T-cell (primary cell): ENCODE measurements at places on chromosomes 3 and 15. TPM values are rescaled to one million over a fixed set of nuclear protein-coding genes. Genes with fewer than 3 reads are reported as not detected.

GRCh38 chr15:42152921-42153698 is 3.3 kb downstream of the PLA2G4F start:
- no peak for DNase-seq

Gene CLSTN2
- under 0.01 TPM for total RNA-seq

- no peak for DNase-seq
These were observed 187.9 kb upstream of the ATP10A start for GRCh38 chr15:26050984-26051383.

Gene DAZL
- total RNA-seq: not detected

DNA sequence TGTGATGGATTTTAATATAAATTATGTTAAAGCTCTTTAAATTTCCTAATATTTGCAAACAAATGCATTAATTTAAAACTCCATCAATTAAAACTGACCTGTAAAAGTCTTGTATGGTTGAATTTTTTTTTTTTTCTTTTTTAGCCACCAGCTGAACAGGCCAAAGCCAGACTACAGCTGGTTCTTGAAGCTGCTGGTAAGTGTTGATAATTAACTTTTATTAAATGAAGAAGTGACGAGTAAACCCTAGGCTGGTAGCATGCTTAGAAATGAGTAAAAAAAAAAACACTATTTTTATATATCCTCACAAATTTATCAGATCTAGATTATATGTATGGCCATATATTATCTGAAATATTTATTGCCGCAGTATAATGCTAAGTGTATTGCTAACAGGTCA is 216.3 kb upstream of the MLF1 start:
- DNase-seq: no peak

DNA sequence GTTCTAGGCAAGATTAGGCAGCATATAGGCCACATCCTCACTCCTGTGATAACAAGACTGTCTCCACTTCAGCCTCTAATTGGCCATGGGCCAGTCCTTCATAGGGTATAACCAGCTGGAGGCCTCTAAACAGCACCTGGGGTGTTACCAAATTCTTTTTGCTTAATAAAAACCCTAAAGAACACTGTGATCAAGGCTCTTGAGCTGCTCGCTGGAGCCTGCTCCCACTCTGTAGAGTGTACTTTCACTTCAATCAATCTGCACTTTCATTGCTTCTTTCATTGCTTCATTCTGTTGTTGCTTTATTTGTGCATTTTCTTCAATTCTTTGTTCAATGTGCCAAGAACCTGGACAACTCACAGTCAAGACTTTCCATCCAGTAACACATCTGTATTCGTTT is 36.2 kb upstream of the TOPBP1 start:
- DNase-seq: no peak

Gene PLD1
- 3.9 TPM for total RNA-seq

DNA sequence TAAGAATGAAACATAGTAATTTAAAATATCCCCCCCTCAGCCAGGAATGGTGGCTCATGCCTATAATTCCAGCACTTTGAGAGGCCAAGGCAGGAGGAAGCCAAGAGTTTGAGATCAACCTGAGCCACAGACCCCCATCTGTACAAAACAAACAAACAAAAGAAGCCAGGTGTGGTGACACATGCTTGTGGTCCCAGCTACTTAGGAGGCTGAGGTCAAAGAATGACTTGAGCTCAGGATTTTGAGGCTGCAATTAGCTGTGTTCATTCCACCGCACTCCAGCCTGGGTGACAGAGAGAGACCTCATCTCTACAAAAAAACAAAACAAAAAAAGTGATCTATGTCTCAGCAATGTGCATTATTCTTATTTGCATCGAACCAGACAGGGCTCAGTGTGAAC is 800.8 kb downstream of the MCTP2 start:
- no peak for DNase-seq

GRCh38 chr3:194777729-194778128 is 92.0 kb downstream of the FAM43A start:
- no peak for DNase-seq

DNA sequence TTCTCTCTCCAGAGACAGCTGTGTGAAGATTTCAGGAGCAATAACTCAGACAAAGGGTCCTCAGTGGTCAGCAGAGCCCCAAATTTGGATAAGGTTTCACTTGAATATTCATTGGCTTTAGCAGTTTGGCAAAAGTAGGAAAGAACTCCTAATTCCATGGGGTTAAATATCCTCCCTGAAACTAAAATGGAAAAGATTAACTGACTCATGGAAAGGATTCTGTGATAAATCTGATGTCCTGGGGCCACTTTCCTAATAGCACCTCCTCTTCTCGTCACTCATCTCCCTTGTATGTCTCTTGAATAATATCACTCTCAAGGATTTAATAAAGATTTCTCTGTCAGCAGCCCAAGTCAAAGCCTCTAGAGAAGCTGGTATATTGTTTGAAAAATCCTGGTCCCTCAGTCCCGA is 33.3 kb upstream of the TBC1D23 start:
- DNase-seq: no peak

Gene COL8A1
- total RNA-seq: 0.12 TPM

DNA sequence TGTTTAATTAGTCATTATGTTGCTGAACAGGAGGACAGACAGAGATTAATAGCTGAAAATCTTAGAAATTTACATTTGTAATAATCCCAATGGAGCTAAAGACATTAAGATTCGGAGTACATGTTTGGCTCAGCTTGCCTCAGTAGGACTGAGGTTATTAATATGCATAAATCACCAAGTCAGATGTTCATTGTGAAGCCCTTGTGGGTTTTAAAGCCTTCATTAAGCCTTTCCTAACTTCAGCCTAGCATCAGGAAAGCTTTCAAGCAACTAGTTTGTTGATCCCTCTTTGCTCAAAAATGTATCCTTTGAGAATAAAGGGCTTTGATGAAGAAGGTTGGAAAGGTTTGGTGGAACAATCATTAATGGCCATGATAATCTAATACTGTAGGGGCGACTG is 178.2 kb upstream of the CGNL1 start:
- no peak for DNase-seq

GRCh38 chr3:185929192-185930151 is 8.3 kb downstream of the TRA2B start:
- DNase-seq: no peak

Gene OCA2
- not detected for total RNA-seq

Gene PLIN1
- total RNA-seq: not detected

GRCh38 chr3:175075269-175075668 is 216.1 kb downstream of the NAALADL2 start:
- DNase-seq: no peak

DNA sequence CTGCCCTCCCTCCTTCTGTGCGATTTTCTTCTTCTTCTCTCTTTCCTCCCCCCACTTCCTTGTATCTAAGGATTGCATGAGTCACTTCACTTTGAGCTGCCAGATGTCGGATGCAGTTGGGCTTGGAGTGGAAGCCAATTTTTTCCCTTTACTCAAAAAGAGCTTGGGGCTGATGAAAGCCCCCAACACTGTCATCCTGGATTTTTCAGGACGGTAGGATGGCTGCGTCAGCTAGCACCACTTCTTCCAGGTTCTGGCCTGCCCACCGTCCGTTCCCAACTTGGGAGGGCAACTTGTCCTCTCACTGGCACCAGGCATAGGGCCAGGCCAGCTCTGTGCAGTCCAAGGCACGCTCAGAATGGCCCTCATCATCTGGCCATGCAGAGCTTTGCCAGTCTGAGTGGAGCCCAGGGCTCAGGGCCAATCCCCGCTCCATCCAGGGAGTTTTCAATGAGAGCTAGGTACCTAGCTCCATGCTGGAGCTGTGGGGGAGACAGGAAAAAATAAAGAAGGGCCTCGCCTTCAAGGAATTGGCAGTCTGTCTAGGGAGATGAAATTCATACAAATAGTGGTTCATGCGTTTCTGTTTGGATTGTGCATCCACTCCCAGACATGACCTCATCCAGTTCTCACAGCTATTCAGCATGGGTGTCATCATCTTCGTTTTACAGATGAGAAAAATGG is 47.7 kb upstream of the INSYN1 start:
- no peak for DNase-seq

Gene ACTRT3
- total RNA-seq: not detected

Gene ZDHHC23
- total RNA-seq: 5.4 TPM

Gene CMTM8
- 12.2 TPM for total RNA-seq

- no peak for DNase-seq
These were observed 213.2 kb upstream of the RGMA start for GRCh38 chr15:93302080-93302765.

DNA sequence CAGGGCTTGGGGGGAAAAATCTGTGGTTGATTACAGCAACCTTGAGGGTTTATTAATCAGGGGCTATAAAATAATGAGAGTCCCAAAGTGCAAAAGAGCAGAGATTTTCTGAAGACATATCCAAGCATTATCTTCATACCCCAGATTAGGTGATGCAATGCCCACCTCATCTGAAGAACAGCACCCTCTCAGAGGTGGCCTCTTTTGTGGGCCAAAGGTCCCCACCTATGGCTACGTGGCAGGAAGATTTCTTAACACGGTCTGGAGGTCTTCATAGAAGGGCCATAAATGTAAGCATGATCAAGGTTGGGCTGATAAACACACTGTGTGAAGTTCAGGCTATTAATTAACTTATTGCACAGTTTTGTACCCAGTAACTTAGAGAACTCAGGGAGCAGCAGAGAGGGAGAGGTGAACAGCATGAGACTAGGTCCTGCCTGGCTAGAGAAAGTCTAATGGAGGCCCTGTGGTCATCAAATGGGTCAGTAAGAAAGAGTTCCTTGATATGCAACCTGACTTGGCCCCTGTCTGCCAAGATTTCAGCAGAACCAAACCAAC is 29.6 kb upstream of the RBP2 start:
- DNase-seq: no peak

DNA sequence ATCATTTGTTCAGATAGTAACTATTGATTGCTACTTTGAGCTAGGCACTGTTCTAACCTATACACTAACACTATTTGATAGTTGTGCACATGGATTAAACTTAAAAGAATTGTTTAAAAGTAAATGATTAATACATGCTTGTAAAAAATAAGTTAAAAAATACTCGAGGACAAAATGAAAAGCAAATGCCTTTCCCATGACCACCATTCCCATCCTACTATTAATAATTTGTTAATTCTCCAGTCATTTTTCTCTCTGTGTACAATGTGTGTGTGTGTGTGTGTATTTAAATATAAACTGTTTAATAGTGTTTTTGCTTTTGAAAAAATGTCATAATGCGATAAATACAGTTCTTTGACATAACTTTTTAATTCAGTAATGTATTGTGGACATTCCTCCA is 78.7 kb upstream of the KCNMB2 start:
- DNase-seq: no peak

GRCh38 chr3:195904368-195904767 is 4.0 kb downstream of the TNK2 start:
- DNase-seq: no peak

- DNase-seq: no peak
These were observed 20.4 kb downstream of the TMEM43 start for GRCh38 chr3:14145236-14145635.

Gene ZPLD1
- total RNA-seq: not detected

DNA sequence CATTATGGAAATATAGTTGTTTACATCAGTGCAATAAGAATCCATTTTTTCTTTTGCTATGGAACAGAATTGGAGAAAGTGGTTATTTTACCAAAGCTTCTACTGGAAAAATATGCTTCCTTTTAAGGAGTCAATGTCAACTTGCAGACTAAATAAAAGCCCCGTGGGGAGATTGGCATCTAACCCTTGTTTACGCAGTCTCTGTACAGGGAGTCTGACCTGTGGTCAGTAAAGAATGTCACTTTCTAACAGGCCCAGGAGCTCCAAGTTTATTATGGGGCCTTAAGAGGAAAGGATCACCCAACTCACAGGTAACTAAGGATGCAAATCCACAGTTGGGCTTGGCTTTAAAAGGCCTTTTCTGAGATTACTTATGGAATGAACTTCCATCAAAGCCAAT is 1751.2 kb downstream of the SI start:
- no peak for DNase-seq

Gene CRYGS
- total RNA-seq: 9.0 TPM

GRCh38 chr15:51756482-51756881 is 5.1 kb downstream of the TMOD2 start:
- no peak for DNase-seq

DNA sequence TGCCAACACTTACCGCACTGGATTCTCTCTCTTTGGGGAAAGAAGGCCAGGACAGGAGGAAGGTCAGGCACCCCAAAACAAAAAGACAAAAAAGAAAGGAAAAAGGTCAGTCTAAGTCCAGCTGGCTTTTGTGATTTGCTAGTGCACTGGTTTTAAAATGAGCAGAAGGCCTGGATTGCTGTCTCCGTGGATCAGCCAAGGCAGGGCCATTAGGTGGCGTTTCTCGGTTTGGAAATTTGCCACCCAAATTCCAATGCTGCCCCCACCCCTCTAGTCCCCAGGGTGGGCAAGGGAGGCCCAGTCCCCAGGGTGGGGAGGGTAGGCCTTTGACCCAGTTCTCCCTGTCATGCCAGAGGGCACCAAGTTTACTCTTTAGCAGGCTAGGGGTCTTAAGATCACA is 33.3 kb downstream of the TLE3 start:
- no peak for DNase-seq

DNA sequence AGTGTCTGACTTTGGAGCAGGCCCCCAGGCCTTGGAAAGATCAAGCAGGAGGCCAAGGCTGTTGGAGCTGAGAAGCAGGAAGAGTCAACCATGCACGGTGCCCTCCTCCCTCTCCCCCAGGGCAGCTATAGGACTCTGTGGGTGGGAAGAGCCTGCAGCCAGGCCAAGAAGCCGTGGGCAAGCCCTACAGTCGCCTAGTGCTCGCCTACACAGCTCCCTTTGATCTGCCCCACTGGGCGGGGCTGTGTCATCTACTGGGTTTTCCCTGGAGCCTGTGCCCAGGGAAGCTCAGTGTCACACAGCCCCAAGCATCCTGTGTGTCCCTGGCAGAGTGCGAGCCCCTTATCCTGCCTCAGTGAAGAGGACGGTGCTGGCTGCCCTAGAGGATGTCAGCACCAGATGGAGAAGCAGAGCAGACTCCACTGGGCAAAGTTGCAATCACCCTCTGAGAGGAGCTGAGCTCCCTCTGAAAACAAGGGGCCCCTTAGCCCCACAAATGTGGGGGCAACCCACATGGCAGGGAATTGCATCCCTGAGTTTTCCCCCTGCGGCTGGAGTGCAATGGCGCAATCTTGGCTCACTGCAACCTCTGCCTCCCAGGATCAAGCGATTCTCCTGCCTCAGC is 72.2 kb downstream of the KLF13 start:
- no peak for DNase-seq
